ENCODE measurements at places on chromosomes 3 and 15.

- DNase-seq: no peak
Observed at GRCh38 chr3:177561769-177562392, 364.6 kb upstream of the TBL1XR1 start.

DNA sequence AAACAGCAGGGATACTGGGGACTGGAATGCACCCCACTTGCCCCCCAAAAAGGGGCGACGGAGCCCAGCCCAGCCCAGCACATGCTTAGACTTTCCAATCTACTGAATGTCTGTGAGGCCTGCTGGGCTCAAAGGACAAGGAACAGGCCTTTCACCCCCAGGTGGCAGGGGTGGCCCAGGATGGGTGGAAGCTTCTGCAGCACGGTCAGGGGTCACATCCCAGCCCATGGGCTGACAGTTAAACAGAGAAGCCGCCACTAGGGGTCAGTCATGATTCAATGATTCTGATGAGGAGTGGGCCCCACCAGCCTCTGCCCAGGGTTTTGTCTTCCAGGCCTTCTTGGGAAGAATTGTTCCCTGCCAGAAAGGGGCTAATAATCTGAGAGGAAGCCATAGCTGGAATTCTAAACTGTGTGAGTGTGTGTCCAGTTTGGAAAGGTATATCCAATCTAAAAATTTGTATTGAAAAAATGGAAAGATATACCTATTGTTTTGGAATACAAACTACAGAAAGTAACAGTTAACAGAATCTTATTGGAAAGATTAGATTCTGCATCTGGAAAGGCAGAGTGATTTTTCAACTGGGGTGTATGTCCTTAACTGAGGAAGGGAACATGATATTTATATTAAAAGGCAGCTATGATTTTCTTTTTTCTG is 2.2 kb downstream of the CHRNB4 start:
- no peak for DNase-seq

DNA sequence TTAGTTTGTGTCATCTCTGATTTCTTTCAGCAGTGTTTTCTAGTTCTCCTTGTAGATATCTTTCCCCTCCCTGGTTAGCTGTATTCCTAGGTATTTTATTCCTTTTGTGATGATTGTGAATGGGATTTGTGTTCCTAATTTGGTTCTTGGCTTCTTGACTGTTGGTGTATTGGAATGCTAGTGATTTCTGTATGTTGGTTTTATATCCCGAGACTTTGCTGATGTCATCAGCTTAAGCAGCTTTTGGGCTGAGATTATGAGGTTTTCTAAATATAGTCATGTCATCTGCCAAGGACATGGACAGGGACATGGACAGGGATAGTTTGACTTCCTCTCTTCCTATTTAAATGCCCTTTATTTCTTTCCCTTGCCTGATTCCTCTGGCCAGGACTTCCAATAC is 35.8 kb downstream of the MYO9A start:
- no peak for DNase-seq

DNA sequence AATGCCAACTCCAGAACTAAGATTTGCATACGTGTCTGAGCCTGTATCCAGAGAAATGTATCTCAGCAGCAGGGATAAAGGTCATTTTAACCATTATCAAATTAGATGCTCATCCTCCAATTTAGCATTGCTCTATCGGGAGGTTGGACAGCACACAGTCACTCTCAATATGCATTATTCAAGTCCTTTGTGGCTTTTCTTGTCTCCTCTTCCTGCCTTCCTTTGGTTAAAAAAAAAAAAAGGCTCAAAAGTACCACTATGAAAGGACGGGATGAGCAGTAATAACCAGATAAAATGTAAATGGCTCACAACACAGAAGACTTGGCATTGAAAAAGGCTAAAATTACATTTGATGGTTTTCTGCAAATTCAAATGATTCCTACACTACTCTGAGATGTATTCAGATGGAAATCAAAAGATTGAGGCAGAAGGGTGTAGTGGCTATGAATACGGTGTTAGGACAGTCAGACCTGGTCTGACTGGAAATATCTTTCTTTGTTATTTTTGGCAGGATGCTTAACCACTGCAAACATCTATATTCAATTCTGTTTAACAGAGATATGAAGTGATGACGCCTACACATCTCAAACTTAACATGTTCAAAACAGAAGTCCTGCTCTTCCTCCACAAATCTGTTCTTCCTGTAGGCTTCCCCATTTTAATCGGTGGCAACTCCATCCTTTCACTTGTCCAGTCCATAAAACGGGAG is 109.6 kb downstream of the ADAMTS9 start:
- DNase-seq: no peak

GRCh38 chr3:79994397-79994796 is 226.6 kb upstream of the ROBO1 start:
- no peak for DNase-seq

DNA sequence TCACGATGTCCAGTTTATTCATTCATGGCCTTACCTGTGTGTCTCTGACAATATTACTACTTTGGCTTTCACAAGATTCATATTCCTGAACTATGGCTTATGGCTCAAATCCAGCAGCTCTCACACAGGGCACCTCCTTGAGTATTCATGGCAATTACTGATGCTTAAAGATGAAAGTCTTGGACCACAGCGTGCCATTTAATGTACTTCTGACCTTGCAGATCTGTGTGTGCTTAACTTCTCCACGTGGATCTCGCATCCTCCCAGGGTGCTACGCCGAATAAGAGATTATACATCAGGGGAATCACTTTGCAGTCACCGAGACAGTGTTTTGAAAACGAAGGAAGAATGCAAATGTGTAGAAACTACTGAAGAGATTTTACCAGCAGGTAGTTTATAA is 147.5 kb downstream of the TNIK start:
- no peak for DNase-seq

DNA sequence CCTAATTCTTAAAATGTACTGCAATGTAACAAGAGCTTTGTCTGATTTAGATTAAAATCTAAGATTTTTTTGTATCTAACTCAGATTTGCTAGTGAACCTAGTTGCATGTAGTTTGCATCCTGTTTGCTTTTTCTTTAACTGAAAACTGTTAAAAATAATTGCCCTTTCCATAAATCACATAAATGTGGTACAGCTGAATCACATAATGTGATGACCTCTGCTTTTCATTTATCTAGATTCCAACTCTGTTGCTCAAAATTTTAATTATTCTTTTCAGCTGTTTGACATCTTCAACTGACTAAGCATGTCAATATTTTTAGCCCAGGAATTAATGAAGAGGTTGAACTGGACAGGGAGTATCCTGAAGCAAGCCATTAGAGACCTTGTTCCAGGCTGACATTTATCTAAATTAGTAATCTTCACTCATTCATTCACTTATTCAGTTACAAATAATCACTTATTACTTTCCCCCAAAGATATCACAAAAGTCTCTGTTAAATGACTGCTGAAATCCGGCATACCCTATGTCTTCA is 101.9 kb upstream of the PLXND1 start:
- DNase-seq: no peak

GRCh38 chr3:75692061-75692460 is 27.9 kb downstream of the FRG2C start:
- no peak for DNase-seq

- DNase-seq: no peak
Observed at GRCh38 chr3:196274585-196274984, 12.9 kb downstream of the PCYT1A start.

GRCh38 chr15:40908095-40908494 is 13.8 kb downstream of the VPS18 start:
- no peak for DNase-seq

GRCh38 chr3:129446926-129447325 is 6.9 kb downstream of the IFT122 start:
- DNase-seq: no peak

GRCh38 chr15:91886878-91887277 is 33.4 kb downstream of the SLCO3A1 start:
- no peak for DNase-seq

GRCh38 chr3:194989241-194989640 is 281.7 kb downstream of the XXYLT1 start:
- no peak for DNase-seq

DNA sequence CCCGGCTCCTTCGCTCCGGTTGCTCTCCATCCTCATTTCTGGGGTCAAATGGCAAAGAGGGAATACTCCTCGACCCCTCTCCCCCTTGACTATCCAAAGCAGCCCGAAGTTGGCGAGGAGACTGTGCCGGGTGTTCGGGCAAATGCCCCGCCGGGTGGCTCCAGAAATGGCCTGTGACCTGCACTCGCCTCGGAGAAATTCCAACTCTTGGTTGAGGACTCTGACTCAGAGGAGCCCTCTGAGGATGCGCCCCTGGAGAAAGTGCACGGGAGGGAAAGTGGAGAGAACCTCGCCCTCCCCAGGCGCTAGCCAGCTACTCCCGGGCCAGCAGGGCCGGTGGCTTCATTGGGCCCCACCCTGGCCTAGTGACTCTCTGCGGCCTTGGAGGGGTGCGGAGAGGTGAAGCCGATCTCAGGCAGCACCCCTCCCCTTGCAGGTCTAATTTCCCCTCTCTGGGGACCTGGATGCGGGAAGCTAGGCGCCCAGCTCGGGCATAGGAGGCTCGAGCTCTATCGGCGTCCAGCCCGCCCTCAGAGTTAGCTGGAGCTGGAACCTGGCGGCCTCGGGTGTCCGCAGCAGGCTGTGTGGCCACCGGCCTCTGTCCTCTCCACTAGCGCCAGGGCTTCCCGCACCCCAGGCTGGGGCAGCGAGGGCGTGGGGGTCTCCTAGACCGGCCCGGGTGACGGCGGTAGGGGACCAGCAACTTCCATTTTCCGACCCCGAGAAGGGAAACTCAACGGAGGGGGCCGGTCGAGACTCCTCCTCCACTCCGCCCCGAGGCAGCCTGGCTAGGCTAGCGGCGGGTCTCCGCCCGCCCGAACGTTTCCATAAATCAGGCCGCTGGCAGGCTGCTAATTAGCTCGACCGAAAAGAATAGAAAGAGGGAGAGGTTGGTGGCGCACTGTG is 29.4 kb downstream of the NR2F2 start:
- DNase-seq: no peak

DNA sequence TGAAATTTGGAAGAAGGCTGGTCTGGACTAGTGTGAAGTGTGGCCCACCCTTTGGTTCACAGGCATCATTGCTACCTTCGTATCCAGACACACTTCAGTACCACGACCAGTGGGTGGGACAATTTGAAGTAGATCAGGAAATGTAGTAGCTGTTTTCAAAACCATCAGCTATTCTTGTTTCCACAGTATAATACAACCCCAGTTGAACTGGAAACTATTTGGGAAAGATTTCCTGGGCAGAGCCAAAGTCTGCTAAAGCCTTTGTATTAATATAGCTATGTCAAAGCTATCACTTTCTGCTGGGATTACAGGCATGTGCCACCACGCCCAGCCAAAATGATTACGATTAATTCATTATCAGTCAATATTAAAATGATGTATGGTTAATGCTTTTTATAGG is 298.8 kb upstream of the RASGRP1 start:
- no peak for DNase-seq

GRCh38 chr3:45387636-45388348 is 584 bp upstream of the LARS2 start:
- no peak for DNase-seq

- DNase-seq: no peak
Observed at GRCh38 chr3:37148208-37148607, 26.2 kb downstream of the LRRFIP2 start.

GRCh38 chr3:133457025-133457424 is 57.2 kb downstream of the BFSP2 start:
- DNase-seq: no peak

- DNase-seq: no peak
Observed at GRCh38 chr3:39804951-39805350, 4.5 kb upstream of the MYRIP start.

GRCh38 chr3:14646589-14647413 is 4.8 kb upstream of the CCDC174 start:
- DNase-seq: no peak

- peak; percentile 20 for DNase-seq
Observed at GRCh38 chr3:149813367-149814281, 609 bp downstream of the RNF13 start.

- no peak for DNase-seq
Observed at GRCh38 chr3:47385007-47385406, 4.2 kb downstream of the PTPN23 start.

DNA sequence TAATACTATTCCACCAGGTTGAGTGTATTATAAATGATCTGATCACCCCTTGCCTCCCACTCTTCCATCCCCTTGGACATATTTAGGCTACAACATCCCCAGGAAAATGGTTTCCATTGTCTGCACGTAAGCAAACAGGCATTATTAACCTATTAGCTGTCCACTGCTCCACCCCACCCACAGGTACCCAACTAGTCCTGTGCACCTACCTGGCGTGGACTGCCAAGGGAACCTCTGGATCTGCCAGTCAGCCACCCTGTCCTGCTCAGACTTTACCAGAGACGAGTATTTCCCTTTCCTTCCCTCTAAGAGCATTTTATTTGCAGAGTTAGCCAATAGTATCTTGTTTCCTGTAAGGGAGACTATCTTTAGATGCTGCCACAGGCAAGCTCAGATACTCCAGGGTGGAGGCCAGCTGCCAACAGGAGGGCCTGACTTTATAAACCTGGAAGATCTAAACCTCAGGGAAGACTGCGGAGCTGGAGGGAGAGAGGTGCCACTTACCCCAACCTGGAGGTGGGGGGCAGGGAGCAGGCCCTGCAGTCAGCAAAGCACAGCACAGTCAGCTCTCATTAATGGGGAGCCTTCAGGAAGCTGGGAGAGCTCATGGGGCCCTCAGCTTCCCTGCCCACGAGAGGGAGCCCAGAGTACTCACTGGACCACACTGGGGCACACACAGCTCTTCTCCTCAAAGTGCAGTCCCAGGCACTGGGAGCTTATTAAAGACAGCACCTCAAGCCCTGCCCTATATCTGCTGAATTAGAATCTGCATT is at the start of gene CX3CR1:
TSS of gene CX3CR1 (minus strand) at position 292 of the 773 bp plus-strand sequence. CDS start 13,527 bp downstream, outside the sequence.
- no peak for DNase-seq

- DNase-seq: no peak
Observed at GRCh38 chr3:28218071-28218916, 23.1 kb upstream of the CMC1 start.

- no peak for DNase-seq
Observed at GRCh38 chr15:63836579-63836978, 2.8 kb upstream of the HERC1 start.

GRCh38 chr3:14441240-14441919 is 39.0 kb downstream of the SLC6A6 start:
- no peak for DNase-seq

DNA sequence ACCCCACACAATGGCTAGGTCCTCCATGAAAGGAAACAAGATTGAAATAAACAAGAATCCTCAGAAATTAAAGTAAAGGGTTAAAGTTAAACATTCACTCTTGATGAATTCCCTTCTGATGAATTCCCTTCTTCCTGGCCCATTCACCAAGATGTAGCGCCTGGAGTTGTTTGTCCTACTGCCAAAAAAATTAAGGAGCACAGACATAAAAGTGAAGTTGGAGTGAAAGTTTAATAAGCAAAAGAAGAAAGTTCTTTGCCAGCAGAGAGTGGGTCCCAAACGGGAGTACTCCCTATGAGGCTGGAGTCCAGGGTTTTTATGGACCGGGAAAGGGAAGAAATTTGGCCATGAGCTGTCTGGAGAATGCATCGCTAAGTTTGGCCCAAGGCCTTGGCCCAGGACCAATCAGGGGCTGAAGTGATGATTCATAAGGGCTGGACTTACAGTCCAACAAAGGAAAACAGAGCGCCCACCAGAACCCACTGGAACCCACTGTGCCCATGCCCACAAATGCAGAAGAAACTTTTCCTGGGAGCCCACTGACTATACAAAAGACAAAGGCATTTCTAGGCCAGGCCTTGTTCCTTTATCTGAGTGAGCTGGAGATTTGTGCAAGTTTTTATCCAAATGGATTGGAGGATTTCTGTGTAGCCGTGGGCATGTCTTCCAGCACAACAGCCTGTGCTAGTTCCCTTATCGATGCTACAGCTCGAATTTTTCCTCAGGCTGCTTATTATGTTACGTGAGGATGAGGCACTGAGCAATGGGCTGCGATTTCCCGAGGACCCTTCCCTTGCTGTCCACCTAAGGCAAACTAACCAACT is 1561.6 kb downstream of the OTOL1 start:
- DNase-seq: no peak

- DNase-seq: no peak
Observed at GRCh38 chr3:87435926-87436620, 159.7 kb upstream of the POU1F1 start.
